Peyer's patch (tissue), 4 donors: ENCODE measurements at places on chromosomes 5 and 9.

- no peaks in the 10 kb centered on the region for H3K4me1 ChIP-seq
- H3K27me3 ChIP-seq = no peaks in the 10 kb centered on the region
- no peak overlapping the region for H3K4me3 ChIP-seq
- no peak overlapping the region for H3K27ac ChIP-seq
Measured at GRCh38 chr5:67644221-67644920, 447.8 kb upstream of the CD180 start.

DNA sequence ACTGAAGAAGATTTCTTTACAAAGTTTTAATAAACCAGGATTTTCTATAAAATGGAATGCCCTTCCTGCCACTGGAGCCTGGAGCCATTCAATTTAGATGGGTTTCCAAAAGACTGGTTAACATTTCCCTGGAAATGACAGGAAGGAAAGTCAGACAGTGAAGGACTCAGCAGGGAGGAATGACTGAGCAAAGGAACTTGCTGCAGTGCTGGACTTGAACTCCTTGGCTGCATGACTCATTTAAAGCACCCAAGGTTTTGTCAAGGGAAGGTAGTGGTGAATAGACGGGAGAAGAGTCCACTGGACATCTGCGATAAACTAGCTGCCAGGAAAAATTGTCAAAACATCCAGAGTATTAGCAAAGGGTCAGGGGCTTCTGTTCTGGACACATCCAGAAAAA lies 163.8 kb upstream of the SLC28A3 start:
- no peak overlapping the region for H3K4me3 ChIP-seq
- H3K36me3 ChIP-seq = no peaks in the 10 kb centered on the region
- DNase-seq = no peak
- H3K27me3 ChIP-seq = no peaks in the 10 kb centered on the region
- no peak overlapping the region for H3K27ac ChIP-seq
- no peaks in the 10 kb centered on the region for H3K4me1 ChIP-seq

DNA sequence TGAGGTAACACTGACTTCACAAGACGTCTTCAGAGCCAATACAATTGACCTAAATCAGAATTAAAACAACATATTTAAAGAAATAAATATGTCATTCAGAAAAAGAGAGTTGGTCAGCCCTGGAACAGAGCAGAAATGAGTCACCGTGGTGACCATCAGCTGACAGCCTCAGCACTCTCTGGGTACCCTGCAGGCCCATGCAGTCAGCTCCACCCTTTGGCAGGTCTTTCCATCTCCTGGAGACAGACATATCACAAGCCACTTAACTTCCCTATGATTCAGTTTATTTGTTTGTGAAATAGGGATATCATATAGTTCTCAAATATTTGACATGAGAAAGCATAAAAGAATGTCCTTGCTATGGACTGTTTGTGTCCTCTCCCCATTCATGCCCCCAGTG lies 151.6 kb upstream of the MEF2C start:
- H3K36me3 ChIP-seq = no peaks in the 10 kb centered on the region
- H3K27ac ChIP-seq = no peak overlapping the region
- H3K4me3 ChIP-seq = no peak overlapping the region

GRCh38 chr9:71270554-71270953 lies 149.1 kb upstream of the TRPM3 start:
- H3K4me3 ChIP-seq = no peak overlapping the region
- no peak for DNase-seq
- no peaks in the 10 kb centered on the region for H3K27me3 ChIP-seq
- no peaks in the 10 kb centered on the region for H3K4me1 ChIP-seq
- no peaks in the 10 kb centered on the region for H3K36me3 ChIP-seq

GRCh38 chr5:156367597-156367996 lies 40.6 kb downstream of the SGCD start:
- H3K27ac ChIP-seq = no peak overlapping the region
- H3K27me3 ChIP-seq = no peaks in the 10 kb centered on the region
- DNase-seq = no peak
- H3K4me1 ChIP-seq = no peaks in the 10 kb centered on the region
- H3K36me3 ChIP-seq = no peaks in the 10 kb centered on the region
- no peak overlapping the region for H3K4me3 ChIP-seq

DNA sequence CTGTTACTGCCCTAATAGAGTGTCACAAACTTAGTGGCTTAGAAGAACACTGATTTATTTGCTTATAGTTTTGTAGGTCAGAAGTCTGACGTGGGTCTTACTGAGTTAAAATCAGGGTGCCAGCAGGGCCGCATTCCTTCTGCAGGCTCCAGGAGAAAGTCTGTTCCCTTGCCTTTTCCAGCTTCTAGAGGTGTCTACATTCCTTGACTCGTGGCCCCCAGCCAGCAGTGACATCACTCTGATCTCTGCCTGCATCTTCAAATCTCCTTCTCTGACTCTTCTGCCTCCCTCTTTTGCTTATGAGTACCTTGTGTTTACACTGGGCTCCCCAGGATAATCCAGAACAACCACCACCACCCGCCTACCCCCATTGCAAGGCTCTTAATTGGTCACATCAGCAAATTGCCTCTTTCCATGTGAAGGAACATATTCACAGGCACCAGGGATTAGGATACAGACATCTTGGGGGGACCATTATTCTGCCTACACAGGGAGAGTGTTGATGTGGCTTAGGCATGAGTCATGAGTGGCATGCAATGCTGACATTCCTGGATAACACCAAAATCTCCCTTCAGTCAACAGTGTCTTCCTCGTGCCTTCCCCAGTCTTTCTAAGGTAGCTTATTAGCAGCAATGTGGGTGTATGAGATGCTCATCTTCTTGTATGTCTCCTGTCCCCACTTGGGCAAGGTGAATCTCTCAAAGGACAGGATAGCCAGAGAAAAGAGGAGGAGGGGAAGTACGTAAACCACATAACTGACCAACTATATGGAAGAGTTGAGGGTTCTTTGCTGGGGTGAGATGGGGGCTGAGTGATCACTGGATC lies 24.4 kb downstream of the CYFIP2 start:
- H3K4me1 ChIP-seq = peaks cover 4% of the 10 kb centered on the region
- no peaks in the 10 kb centered on the region for H3K36me3 ChIP-seq
- no peak overlapping the region for H3K4me3 ChIP-seq
- no peak overlapping the region for H3K27ac ChIP-seq
- H3K27me3 ChIP-seq = no peaks in the 10 kb centered on the region

DNA sequence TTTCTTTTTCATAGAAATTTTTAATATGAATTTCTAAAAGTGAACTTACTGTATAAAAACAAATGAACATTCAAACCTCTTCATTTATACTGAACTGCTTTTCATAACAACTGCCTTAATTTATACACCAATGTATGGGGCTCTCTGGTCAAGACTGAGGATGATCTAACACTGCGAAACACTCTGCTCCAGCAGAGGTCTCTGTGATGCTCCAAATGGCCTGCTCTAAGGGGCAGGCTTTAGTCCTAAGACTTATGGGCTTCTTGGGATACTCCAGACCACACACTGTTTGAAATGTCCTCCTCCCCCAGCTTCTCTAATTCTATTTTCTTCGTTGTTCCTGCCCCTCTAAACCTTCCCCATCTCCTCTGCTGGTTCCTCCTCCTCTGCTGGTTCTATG lies 58.5 kb downstream of the LIFR start:
- no peak for DNase-seq
- H3K4me3 ChIP-seq = no peak overlapping the region
- no peak overlapping the region for H3K27ac ChIP-seq
- no peaks in the 10 kb centered on the region for H3K36me3 ChIP-seq
- H3K4me1 ChIP-seq = no peaks in the 10 kb centered on the region

DNA sequence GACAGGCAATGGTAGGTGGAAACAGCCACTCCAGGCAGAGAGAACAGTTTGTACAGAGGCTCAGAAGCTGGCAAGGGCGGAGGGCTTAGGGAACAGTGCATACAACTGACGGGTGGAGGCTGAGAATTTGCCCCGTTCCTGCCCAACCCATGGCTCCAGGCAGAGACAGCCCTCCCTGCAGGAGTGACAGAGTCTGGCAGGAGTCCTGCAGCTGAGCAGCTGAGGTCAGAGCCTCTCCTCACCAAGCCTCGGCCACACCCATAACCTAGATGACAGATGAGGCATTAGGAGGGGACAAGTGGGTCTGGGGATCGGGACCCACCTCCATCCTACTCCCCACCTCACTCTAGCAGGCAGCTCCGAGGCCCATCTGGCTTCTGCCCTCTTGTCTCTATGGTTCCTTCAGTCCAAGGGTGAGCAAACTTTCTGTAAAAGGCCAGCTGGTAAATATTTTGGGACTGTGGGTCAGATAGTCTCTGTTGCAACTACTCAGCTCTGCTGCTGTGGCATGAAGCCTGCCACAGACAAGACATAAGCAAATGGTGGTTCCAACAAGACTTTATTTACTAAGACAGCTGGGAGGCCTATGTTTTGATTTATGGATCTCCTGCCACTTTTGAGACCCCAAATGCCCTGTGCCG lies 83.7 kb downstream of the SH3TC2 start:
- no peaks in the 10 kb centered on the region for H3K4me1 ChIP-seq
- H3K4me3 ChIP-seq = no peak overlapping the region
- H3K36me3 ChIP-seq = no peaks in the 10 kb centered on the region
- H3K27ac ChIP-seq = no peak overlapping the region

DNA sequence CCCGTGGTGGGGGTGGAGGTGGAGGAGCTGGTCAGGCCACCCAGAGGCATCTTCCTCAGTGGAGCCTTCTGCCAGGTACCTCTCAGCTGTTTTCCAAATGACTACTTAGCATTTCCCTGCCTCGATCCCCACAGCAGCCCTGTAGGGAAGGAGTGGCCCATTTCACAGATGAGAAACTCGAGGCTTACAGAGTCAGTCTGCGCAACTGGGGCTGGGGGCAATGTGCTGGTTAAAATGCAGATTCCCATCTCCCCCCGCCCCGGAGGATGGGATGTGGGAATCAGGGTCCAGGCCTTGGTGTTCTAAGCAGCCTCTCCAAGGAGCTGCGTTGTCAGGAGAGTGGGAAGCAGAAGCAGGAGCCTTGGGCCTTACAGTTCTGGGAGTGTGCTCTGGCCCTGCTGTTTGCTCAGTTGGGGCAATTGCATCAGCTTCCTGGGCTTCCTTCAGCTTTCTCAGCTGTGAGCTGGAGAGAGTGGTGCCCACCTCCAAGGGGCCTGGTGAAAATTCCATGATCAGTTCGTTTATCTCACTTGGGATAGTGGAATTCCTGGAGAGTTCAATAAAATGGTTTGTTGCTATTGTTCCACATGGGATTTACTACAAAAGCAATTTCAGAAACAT lies 19.4 kb downstream of the ERGIC1 start:
- H3K4me1 ChIP-seq = peaks cover 23% of the 10 kb centered on the region
- H3K27me3 ChIP-seq = no peaks in the 10 kb centered on the region
- DNase-seq = no peak
- no peak overlapping the region for H3K4me3 ChIP-seq
- H3K36me3 ChIP-seq = no peaks in the 10 kb centered on the region

DNA sequence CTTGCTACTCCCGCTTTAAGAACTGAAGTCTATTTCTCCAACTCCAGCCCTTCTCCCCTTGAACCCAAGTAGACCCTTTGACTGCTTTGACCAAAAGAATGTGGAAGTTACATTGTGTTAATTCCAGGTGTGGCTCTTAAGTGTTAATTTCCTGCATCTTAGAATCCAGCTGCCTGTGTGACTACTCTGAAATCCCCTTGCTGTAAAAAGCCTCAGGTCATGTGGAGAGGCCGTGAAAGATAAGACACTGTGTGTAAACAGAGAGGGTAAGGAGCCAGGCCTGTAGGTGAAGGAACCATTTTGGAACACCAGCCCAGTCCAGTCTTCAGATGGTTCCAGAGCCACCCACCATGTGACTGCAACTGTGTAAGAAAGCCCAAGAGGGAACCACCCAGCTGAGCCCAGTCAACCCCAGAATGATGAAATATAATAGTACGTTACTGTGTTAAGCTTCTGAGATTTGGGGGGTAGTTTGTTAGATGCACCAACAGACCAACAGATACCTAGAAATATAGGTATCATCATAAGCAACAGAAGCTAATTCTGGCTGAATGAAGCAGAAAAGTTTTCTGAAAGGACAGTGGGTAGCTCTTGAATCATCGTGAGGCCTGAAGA lies 59.4 kb upstream of the CCDC112 start:
- H3K27me3 ChIP-seq = no peaks in the 10 kb centered on the region
- no peaks in the 10 kb centered on the region for H3K36me3 ChIP-seq
- H3K4me3 ChIP-seq = no peak overlapping the region
- no peak overlapping the region for H3K27ac ChIP-seq
- H3K4me1 ChIP-seq = no peaks in the 10 kb centered on the region

DNA sequence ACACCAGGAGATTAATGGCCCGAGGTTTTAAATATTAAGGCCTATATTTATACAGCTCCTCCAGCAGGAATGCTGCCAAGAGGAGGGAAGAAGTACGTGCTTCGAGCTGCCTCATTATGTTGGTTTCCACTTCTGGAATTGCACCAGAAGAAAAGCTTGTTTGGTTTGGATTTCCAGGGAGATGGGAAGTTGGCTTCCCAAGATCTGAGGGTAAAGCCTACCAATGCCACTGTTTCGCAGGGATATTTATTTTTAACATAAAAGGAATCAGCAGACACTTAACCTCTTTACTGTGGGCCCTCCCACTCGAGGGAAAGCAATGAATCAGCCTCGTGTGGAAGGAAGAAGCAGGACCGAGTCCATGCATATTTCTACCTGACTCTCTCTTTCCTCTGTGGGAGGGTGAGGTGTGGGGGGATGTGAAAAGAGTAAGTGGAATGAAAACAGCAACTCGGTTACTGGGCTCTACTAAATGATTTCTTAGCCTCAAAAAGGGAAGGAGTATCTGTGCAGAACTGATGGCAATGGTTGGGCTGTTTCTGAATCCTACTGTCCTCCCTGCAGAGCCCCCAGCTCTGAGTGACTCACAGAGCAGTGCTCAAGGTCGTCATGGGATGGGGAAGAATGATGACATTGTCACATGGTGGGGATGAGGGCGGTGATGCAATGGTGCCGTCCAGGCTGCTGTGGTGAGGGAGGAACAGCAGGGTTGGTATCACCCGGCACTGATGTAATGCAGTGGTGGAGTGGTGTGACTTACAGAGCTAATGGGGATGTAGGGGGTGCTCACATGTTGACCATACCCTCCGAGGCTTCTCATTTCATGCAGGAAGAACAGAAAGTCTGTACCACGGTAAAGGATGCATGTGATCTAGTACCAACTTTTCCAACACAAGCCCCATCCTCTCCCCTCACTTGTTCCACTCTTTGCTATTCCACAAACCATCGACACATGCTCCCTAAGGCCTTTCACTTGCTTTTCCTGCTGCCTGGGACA lies 215.0 kb upstream of the PANK3 start:
- no peak overlapping the region for H3K27ac ChIP-seq
- H3K36me3 ChIP-seq = no peaks in the 10 kb centered on the region
- H3K27me3 ChIP-seq = no peaks in the 10 kb centered on the region
- no peak overlapping the region for H3K4me3 ChIP-seq
- no peaks in the 10 kb centered on the region for H3K4me1 ChIP-seq

GRCh38 chr5:75536147-75536546 lies 24.5 kb downstream of the POLK start:
- H3K27me3 ChIP-seq = no peaks in the 10 kb centered on the region
- no peaks in the 10 kb centered on the region for H3K4me1 ChIP-seq
- H3K27ac ChIP-seq = no peak overlapping the region
- DNase-seq = no peak
- no peak overlapping the region for H3K4me3 ChIP-seq

GRCh38 chr9:37480759-37481158 lies 5.0 kb upstream of the POLR1E start:
- H3K36me3 ChIP-seq = no peaks in the 10 kb centered on the region
- no peak overlapping the region for H3K4me3 ChIP-seq
- H3K4me1 ChIP-seq = no peaks in the 10 kb centered on the region
- no peak for DNase-seq
- no peaks in the 10 kb centered on the region for H3K27me3 ChIP-seq
